GDM1 (cell line): ENCODE measurements at places on chromosomes 16 and 17.

- no peak for DNase-seq
Observed at GRCh38 chr17:15261258-15261801, 3.8 kb downstream of the PMP22 start.

GRCh38 chr17:34717092-34717491, 137.7 kb downstream of the TMEM132E start:
- DNase-seq, result no peak

DNA sequence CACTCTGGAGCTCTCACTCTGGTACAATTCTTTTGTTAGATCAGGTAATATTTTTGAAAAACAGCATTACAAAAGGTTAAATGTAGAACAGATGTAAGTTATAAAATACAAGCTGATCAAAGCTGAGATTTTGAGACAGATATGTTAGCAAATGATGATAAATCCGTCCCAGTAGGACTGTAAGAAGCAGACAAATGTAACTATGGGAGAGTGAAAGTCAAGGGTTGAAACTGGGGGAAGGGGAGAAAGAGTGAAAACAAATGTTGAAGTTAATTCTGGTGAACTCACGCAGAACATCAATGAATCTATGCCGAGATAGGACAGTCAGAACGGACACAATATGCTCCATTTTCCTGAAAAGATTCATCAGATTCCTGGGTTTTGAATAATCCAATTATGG, 298.9 kb upstream of the IRX5 start:
- DNase-seq, result no peak

GRCh38 chr16:12484972-12485371, 318.7 kb downstream of the CPPED1 start:
- no peak for DNase-seq

DNA sequence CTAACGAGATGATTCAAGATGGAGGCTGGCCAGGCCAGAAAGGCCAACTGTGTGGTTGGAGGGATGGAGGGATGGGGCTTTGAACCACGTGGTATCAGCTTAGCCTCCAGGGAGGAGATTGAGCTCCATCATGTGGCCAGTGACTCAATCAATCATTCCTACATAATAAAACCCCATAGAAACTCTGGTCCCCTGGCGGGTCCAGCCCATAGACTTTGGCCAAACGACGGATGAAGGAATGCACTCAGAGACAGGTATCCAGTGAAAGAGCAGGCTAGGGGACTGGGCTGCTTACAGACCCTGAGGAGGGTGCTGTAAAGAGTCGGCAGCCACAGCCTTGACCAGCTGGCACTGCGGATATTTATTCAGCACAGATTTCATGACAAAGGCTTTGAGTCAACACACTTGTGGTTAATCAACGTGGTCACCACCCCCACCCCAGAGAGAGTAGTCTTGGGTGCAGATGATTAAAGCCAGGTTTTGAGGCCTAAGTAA, 308.7 kb upstream of the TNRC6C start:
- DNase-seq, result no peak

DNA sequence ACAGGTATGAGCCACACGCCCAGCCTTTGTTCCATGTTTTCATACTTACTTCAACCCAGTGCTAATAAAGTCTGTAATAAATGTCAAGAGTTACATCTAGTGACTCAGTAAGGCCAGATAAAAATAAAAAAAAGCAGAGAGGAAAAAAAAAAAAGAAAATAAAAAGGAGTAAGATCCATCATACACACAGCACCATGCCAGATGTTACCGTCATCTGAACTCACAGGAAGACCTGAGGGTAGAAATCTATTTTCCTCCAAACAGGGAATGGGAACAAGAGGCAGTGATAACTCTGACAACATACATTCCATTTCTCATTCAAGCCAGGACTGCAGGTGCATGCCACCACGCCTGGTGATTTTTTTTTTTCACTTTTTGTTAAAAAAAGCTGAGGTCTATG, 20.7 kb downstream of the CRK start:
- no peak for DNase-seq

DNA sequence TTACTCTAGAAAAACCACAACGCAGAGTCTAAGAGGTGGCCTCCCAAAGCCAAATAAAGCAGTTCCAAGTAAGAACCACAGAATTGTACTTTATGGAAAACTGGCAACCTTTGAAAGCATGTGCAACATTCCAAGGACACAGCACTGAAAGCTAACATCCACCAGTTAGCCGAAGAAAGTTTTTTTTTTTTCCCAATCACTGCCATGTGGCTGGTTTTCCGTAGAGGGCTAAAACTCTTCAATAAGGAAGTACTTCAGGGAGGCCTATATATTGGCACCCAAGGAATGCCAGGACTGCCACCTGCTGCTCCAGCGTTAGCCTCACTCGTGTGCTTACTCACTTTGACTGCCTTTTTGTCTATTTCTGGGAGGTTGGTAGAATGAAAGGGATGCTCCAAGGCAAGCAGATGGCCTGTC, 25.2 kb downstream of the CEP95 start:
- DNase-seq, result no peak

DNA sequence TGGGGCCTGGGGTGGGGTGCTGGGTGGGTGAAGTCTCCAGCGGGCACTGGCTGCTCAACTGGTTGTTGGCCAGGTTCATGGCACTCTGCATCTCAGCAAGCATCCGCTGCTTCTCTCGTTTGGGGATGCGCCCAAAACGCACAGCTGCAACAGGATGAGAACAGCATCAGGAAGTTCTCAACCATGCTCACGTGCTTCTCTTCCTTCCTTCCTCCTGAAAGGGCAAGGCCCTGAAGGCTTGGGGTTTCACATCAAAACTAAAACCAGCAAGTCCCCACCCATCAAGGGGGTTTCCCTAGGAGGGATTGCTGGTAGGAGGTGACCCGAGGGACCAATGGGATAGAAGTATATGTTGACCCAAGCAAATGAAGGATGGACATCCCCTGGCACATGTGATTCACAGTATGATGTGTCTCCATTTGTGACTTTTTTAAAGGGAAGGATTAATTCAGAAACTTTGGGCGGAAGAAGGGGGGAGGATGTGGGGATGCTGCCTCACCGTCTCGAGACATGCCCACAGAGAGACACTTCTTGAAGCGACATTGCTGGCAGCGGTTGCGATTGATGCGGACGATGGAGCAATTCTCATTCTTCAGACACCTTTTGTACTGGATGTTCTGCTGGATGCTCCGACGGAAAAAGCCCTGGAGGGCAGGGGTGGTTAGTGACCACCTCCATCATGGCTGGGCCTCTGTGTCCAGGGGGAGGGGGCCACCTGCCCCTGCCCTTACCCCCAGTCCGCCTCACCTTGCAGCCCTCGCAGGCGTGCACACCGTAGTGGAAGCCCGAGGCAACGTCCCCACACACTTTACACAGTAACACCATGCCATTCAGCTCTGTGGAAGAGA, 4.2 kb downstream of the NR1D1 start:
- peak; percentile 31 for DNase-seq

GRCh38 chr17:7656958-7657609, 6.4 kb downstream of the ATP1B2 start:
- DNase-seq, result peak; percentile 17

DNA sequence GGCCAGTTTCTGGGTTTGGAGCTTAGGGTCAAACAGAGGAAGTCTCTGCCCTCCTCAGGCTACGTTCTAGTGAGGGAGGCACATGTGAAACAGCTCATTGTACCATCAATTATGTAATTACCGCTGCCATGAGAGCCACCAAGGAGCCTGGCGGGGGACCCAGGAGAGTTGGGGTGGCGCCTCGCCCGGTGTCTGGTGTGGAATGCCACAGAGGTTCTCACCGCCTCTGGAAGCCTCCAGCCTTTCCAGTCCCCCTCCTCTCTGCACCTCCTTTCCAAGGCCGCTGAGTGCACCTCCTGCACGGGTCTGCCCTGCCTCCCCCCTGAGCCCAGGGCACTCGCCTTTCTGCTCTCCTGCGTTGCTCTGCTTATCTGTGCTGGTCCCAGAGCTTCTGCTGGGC, 51.4 kb downstream of the SREBF1 start:
- no peak for DNase-seq

DNA sequence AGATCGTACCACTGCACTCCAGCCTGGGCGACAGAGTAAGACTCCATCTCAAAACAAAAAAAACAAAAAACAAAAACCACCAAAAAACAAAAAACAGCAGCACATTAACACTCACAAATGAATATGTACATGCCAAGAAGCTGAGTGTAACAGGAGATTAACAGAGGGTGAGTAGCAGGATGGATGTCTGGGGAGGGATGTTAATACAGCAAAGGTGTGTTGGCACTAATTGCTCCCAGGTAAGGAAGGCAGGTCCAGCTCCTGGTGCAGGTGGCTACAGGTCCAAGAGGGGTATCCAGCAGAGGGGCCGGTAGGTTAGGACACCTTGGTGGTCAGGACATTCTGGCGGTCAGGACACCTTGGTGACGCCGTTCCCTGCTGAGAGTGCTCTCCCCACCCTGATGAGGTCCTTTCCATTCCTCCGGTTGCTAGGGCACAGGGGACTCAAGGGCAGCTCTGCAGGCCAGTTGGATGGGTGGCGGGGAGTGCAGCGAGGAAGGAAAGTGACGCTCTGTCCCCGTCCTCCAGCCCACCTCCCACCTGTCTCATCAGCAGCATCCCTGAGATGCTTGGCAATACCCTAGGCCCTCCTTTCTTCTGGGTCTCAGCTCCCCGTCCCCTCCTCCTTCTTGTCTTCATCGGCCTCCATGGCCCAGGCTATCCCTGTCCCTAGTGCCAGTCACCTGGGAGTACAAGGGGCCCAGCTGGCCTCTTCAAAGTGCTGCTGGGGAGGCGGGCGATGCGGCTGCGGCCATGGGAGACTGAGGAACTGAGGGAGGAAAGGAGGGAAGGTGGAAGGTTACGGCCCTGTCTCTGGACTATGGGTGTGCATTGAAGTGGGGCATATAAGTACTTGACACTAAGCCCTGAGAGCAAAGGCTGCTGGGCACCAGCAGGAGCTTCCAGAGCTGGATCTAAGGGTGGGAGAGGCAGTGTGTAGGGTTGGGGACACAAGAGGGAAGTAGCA, 10.7 kb upstream of the GFAP start:
- DNase-seq, result no peak

DNA sequence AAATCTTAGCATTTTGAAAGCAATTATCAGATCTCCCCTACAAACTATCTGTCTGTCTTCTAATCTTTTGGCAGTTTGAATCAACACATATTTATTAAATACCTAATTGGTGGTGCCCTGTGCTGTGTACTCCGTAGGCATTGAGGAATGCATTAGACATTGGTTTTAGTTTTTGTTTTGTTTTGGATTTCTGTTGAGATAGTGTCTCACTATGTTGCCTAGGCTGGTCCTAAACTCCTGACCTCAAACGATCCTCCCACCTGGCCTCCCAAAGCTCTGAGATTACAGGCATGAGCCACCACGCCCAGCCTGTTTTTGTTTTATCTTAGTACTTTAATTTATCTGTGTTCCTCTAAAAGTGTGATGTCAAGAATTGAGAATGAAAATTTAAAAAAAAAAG, 124.8 kb upstream of the RBL2 start:
- DNase-seq, result no peak

- no peak for DNase-seq
Observed at GRCh38 chr16:51931653-51932052, 615.3 kb downstream of the TOX3 start.

DNA sequence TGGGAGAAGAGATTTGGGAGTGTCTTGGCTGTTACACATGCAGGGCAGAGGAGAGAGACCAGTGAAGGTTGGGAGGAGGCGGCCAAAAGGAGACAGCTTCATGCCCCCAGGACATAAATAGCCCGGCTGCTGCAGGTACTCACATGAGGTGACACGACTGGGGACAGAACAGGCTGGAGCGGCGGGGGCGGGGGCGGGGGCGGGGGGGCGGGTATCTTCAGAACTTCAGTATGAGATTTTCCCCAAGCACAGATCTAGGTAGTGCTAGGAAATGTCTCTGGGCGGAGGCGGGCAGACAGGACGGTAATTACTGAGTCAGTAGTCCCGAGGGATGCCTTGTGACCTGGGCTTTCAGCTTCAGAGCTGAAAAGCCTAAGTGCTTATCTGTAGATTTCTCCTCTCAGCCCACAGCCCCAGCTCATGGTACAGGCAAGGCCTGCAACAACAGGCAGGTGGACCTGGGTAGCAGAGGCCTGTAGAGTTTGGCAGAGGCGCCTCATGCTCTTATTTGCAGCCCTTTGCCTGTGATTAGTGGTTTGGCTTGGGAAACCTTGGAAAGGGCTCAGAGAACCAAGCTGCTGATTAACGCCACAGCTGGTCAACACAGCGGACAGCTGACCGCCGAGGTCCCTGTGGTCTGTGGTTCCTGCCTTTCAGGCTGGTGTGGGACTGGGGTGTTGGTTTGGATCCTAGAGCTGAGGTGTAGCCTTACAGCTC, 24.5 kb downstream of the UNK start:
- no peak for DNase-seq

GRCh38 chr16:14366974-14367707, 262.9 kb downstream of the PARN start:
- no peak for DNase-seq

DNA sequence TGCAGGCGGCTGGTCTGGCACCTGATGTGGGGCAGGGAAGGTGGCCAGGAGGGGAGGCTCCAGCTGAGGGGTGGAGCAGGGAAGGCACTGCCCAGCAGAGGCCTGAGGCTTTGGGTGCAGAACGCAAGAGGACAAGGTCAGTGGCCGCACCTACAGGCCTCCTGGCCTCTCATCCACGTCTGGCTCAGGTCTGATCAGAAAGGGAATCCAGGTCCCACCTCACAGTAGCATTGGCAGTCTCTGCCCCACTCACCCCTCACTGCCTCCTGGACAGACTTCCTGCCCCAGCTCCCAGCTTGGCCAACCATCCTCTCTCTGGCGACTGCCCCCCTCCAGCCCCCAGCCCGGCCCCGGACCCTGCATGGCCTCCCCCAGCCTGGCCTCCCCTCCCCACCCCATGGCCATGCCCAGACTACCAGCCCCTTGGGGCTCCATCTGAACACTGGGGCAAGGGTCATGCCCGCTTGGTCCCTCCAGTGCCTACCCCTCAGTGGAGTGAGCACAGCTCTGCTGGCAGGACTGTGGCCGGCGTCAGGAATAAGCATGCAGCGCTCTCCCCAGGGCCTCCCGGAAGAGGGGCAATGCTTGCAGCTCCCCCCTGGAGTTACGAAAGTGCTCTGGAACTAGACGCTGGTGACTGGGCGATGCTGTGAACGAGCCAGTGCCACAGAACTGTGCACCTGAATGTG, 4.6 kb downstream of the UTS2R start:
- DNase-seq, result no peak

- peak; percentile 83 for DNase-seq
Observed at GRCh38 chr16:3578610-3579551, 1.7 kb upstream of the NLRC3 start.

- DNase-seq, result no peak
Observed at GRCh38 chr16:3591436-3591803, 14.2 kb upstream of the NLRC3 start.

DNA sequence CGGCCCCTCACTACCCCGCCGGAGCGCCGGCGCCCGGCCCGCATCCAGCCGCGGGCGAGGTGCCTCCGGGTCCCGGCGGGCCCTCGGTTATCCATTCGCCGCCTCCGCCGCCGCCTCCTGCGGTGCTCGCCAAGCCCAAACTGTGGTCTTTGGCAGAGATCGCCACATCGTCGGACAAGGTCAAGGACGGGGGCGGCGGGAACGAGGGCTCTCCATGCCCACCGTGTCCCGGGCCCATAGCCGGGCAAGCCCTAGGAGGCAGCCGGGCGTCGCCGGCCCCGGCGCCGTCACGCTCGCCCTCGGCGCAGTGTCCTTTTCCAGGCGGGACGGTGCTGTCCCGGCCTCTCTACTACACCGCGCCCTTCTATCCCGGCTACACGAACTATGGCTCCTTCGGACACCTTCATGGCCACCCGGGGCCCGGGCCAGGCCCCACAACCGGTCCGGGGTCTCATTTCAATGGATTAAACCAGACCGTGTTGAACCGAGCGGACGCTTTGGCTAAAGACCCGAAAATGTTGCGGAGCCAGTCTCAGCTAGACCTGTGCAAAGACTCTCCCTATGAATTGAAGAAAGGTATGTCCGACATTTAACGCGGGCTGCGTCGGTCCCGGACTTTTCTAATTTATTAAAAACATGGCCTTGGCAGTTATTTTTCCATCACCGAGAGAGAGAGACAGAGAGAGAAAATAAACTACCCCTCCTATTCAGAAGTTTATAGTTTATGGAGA, 2.8 kb downstream of the IRX5 start:
- no peak for DNase-seq
